Neural crest cell (in vitro differentiated cells): ENCODE measurements at places on chromosomes 4 and X. TPM values are rescaled to one million over a fixed set of nuclear protein-coding genes. Genes with fewer than 3 reads are reported as not detected.

The MID2 gene
- total RNA-seq: 5.1 and 5.5 TPM in 2 replicates

The AGTR2 gene
- total RNA-seq: not detected in 2 replicates

- H3K27me3 ChIP-seq: no peaks in the 10 kb centered on the region
- H3K4me1 ChIP-seq: no peaks in the 10 kb centered on the region
- H3K27ac ChIP-seq: no peak overlapping the region
- no peak for DNase-seq
These were observed 209.8 kb upstream of the MAGEB18 start for GRCh38 chrX:25928316-25928715.

The GAGE13 gene
- not detected in 2 replicates for total RNA-seq

The PLXNB3 gene
- total RNA-seq: 15.7 and 16.2 TPM in 2 replicates

- H3K36me3 ChIP-seq: no peaks in the 10 kb centered on the region
- no peak overlapping the region for H3K4me3 ChIP-seq
- peaks cover 9% of the 10 kb centered on the region for H3K27me3 ChIP-seq
- H3K4me1 ChIP-seq: no peaks in the 10 kb centered on the region
- DNase-seq: no peak
These were observed 12.0 kb upstream of the NAT8L start for GRCh38 chr4:2047031-2047660.

The NAT8L gene
- 18.8 and 19.5 TPM in 2 replicates for total RNA-seq

- no peaks in the 10 kb centered on the region for H3K4me1 ChIP-seq
- H3K4me3 ChIP-seq: no peak overlapping the region
- no peak for DNase-seq
- H3K36me3 ChIP-seq: no peaks in the 10 kb centered on the region
These were observed 147.3 kb downstream of the GRIA3 start for GRCh38 chrX:123331349-123331748.

DNA sequence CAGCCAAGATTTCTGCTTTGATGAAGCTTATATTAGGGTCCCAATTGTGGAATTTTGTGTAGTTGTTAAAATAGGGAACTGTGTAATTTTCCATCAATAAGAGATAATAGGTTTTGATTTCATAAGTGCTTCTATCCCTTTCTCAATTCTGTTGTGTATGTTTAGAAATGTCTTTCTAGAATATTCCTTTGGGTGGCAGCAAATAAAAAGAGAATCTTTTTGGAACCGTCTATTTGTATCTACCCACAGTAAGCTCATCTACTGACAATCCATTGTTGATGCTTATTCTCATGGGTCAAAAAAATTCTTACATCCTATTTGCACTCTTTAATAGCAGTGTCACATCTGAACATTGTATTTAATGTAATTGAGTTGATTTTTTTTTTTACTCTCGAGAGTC is 61.7 kb downstream of the TMA16 start:
- no peaks in the 10 kb centered on the region for H3K36me3 ChIP-seq
- H3K4me3 ChIP-seq: no peak overlapping the region
- DNase-seq: no peak
- H3K4me1 ChIP-seq: no peaks in the 10 kb centered on the region
- no peak overlapping the region for H3K27ac ChIP-seq

DNA sequence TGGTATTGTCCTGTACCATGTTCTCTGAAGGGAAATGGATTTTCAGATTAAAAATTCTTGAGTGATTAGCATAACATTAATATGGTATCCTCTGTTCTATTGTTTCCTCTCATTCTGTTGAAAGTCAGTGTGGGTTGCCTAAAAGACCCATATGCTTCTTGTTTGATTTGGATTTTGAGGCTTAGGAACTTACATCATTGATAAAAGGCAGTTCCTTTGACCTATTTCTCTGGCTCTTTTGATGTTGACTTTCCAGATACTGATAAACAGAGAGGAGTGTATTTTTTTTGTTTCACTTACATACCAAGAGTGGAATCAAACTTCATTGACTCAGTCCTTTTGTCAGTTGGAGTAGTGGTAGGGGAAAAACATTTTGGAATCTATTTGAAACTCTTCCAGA is 32.8 kb downstream of the TMEM144 start:
- H3K36me3 ChIP-seq: no peaks in the 10 kb centered on the region
- peaks cover 12% of the 10 kb centered on the region for H3K4me1 ChIP-seq
- H3K27me3 ChIP-seq: no peaks in the 10 kb centered on the region
- no peak for DNase-seq
- H3K4me3 ChIP-seq: no peak overlapping the region
- H3K27ac ChIP-seq: no peak overlapping the region

The NUDT10 gene
- total RNA-seq: 17.7 and 18.3 TPM in 2 replicates

- no peaks in the 10 kb centered on the region for H3K27me3 ChIP-seq
- no peaks in the 10 kb centered on the region for H3K36me3 ChIP-seq
- H3K4me1 ChIP-seq: no peaks in the 10 kb centered on the region
- no peak overlapping the region for H3K4me3 ChIP-seq
- no peak overlapping the region for H3K27ac ChIP-seq
These were observed 22.3 kb upstream of the HTRA3 start for GRCh38 chr4:8247047-8247930.
